ENCODE measurements at places on chromosomes 13 and 19. TPM values are rescaled to one million over a fixed set of nuclear protein-coding genes. Genes with fewer than 3 reads are reported as not detected.

DNA sequence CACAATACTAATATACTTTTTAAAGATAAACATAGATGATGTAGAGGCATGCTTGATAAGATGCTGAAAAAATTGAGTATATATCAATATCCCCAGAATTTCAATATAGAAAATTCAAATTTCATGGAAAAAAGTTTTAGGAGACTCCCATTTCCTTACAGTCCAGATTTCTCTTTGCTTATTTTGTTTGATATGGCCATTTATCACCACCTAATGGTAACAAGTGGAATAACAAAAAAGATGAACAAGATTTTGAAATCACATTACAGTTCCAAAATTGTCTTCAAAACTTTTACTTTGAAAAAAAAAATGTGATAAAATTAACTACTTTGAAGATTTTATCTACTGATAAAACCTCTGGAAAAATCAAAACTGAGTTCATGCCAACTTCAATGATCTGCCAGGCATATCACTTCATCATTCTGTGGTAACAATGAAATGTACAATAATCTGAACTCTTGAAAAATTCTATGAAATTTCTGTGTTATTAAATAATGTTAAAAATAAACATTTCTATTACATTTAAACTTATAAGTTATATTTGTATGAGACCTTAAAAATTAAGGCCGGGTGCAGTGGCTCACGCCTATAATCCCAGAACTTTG, 17.5 kb downstream of the MIPEP start:
- H3K36me3 ChIP-seq = peaks cover 2% of the 10 kb centered on the region
- DNase-seq = peak; percentile 40
- H3K27ac ChIP-seq = no peak overlapping the region
- peaks cover 16% of the 10 kb centered on the region for H3K4me1 ChIP-seq
- no peak overlapping the region for H3K4me3 ChIP-seq
- H3K27me3 ChIP-seq = no peaks in the 10 kb centered on the region

GRCh38 chr19:28864577-28865042, 348.3 kb downstream of the UQCRFS1 start:
- H3K4me1 ChIP-seq = no peaks in the 10 kb centered on the region
- no peak overlapping the region for H3K4me3 ChIP-seq
- DNase-seq = no peak
- no peak overlapping the region for H3K27ac ChIP-seq
- H3K36me3 ChIP-seq = no peaks in the 10 kb centered on the region
- no peaks in the 10 kb centered on the region for H3K27me3 ChIP-seq

DNA sequence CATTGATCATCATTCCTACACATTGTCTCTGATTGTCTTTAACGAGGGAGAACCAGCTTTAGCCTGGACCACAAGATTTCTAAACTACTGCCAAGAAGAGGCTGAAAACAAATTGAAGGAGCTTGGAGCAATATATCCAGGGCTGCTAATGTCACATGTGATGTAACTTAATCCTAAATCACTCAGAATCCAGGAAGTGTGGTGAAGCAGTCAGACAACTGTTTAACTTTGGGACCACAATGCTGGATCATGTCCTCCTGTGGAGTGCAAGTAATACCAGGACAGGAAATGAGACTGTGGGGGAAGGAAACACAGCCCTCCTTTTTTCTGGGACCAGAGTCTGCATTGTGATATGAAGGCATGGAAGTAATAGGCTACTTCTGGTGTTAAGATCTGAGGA, 430.2 kb downstream of the KCTD12 start:
- no peak overlapping the region for H3K4me3 ChIP-seq
- DNase-seq = peak; percentile 64
- H3K27ac ChIP-seq = no peak overlapping the region
- no peaks in the 10 kb centered on the region for H3K4me1 ChIP-seq
- H3K27me3 ChIP-seq = no peaks in the 10 kb centered on the region

GRCh38 chr13:33349986-33350826, 64.7 kb upstream of the STARD13 start:
- peak overlapping the region; percentile 87 for H3K4me3 ChIP-seq
- H3K4me1 ChIP-seq = peaks cover 6% of the 10 kb centered on the region
- H3K36me3 ChIP-seq = no peaks in the 10 kb centered on the region
- peak overlapping the region; percentile 85 for H3K27ac ChIP-seq

Gene KLK7
- total RNA-seq = not detected

Gene ODAD3
- total RNA-seq = 0.26 TPM

Gene LRRC25
- total RNA-seq = 4.6 TPM

Data from fibroblast of lung (primary cell).